ENCODE measurements at places on chromosomes 4 and X.

DNA sequence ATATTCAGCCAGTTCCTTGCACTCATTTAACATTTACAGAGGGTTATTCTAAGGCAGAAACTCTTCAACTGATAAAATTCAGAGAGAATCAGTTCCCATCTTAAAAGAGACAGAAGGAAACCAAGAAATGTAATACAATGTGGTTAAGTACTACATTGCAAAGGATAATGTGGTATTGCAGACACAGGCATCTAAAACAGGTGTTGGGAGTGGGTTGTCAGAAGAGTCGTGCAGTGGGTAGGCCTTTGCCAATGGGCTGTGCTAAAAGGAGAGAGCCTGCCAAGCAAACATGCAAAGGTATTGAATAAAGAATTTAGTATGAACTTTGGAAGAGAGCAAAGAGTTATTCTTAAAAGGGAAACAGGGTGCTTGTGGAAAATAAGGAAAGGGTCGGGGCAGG, 1044.4 kb upstream of the DIAPH2 start:
- DNase-seq = no peak

DNA sequence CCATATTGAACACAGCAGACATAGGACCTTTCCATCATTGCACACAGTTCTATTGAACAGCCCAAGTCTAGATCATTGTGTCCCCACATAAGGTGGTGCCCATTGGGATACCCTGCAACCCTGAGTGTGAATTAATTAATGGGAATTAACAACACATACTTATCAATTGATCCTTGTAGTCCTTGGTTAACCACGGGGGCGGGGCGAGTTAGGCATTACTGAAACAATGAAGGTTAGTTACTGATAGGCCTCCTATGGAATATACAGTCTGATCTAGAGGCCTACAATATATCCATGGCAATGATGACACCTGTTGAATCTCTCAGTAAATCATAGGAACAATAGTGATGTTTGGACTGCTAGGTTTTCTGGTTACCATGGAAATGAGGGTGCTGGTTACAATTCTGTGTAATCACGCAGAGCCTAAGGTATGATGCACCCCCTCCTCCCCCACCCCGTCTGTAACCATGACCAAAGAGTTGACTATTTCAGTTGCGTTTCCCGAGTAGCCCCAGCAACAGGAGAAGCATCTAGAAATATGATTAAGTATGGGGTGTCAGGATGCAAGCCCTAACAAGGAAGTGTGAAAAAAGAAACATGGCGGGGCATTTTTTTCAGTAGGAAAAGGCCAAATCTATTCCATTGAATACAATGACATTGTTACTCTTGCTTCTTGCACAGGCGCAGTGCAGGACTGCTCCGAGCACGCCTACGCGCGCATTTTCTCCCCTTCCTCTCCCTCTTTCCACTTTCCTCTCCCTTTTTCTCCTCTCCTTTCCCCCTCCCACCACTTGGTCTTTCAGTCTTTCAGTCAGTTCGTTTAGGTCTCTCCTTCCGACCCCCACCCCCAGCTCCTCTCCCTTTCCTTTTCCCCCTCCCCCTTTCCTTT, 677 bp upstream of the NONO start:
- peak; percentile 20 for DNase-seq

DNA sequence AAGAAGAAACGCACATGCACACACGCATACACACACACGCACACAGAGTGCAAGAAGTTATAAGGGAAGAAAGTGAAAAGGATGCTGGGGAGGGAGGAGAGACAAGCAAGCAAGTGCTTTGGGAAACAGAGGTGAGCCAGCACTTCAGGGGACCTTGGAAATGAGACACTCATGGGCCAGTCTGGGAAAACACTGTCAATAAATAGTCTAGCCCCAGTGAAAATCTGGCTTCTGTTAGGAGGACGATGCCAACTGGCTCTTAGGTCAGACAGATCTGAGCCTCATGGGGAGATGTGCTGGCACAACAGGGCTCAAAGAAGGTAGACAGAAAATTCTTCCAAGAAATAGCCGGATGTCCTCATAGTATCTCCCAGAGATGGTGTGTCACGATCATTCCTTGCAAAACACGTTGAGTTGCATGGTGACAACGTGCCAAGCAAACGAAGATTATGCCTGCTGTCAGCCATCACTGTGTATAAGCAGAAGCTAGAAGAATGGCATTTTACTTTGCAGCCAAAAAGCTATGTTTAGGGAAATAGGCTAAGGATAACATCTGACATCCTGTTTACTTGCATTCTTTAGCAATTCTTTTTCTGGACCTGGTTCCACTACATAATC, 557 bp upstream of the ARHGEF6 start:
- DNase-seq = no peak

DNA sequence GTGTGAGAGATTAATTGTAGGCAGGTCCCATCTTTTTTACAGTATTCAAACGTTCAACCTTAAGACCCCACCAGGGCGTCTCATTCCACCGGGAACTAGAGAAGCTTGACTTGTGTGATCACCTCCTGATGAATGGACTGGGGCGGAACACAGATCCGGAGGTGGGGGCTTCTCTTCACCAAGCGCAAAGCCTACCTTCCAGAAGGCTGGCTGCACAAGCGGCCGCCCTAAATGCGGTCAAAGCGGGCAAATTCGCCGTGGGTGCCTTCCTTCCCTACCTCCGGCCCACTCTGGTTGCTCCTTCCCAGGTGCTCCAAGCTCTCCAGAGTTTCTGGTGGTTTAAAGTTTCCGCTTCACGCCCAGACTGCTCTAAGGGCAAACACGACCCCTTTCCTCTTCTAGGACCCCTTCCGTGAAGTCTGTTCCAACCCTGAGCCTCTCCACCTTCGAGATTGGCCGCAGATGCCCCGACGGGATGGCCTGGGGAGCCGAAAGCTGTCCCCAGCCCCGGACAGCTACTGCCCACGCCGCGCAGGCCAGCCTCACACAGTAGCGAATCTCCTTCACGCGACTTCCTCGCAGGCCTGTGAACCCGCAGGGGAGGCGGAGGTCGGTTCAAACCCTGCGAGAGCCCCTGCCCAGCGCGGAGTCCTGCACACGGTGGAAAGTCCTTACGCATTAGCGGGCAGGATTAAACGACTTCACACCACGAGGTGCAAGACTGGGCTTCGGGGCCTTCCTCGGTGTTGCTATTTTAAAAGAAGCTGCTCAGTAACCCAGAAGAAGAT, 1.6 kb upstream of the WWC2 start:
- no peak for DNase-seq

- no peak for DNase-seq
These were observed 25.4 kb downstream of the MBNL3 start for GRCh38 chrX:132463411-132463810.

DNA sequence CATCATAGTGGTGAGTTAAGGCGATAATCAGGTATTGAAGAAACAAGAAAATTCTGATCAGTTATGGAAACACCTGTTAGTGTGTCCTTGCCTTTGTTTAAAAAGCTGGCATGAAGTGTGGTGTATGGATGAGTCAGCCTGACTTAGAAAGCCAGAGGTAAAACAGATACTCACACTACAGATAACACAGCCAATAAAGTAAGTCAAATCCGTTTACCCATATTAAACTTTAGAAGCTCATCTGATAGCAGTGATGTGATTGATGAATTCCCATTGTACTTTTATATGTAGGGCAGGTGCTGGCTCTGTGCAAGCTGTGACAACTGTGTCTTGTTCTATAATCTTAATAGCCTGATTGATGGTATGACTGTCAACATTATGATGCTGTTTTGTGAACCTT, 1392.7 kb upstream of the IGFBP7 start:
- DNase-seq = no peak

GRCh38 chrX:150849996-150850720, 48.3 kb downstream of the CD99L2 start:
- DNase-seq = no peak

DNA sequence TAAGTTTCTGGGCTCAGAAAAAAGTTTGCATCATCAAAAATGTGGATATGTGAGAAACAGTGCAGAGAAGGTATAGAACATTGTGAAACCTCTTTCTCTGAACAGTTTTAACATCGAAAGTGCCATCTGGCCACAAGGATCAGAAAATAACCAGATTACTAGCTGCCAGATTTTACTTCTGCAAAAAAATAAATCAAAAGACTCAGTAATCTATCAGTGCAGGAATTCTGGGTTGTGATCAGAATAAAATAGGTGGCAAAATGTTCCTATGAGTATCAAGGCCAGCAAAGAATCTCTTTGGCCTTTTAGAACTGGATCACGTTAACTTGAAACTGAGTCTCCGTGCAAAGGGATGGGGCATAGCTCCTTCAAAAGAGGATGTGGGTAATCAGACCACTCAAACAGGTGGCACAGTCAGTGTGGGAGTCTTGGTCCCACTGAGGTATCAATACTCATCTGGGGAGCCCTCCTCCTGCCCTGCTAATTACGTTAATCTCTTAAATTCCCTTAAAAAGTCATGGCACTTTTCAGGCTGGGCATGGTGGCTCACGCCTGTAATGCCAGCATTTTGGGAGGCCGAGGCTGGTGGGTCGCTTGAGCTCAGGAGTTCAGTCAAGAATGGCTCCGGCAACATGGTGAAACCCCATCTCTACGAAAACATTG, 26.7 kb upstream of the RBM47 start:
- no peak for DNase-seq

DNA sequence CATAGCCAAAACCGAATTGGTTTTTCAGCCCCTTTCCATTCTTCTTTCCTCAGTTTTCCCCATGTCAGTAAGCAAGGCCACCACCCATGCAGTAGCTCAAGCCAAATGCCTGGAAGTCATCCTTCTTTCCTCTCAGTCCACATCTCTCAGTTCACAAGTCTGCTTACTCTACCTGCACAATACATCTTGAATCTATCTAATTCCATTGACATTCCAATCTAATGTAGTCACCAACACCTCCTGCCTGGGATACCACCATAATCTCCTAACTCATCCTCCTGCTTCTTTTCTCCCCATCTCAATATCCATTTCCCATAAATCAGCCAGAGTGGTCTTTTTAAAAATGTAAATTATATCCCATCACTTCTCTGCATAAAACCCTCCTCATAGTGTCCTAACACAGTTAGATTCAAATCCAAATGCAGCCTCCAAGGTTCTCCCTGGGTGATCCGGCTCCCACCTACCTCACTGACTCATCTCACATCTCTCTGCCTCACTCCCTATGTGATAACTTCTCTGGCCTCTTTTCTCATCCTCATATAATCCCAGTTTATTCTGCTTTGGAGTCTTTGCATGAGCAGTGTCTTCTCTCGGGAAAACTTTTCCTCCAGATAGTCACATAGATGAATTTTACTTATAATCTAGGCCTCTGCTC, 26.9 kb downstream of the KCNIP4 start:
- no peak for DNase-seq

GRCh38 chr4:7826909-7827306, 112.8 kb downstream of the AFAP1 start:
- no peak for DNase-seq

DNA sequence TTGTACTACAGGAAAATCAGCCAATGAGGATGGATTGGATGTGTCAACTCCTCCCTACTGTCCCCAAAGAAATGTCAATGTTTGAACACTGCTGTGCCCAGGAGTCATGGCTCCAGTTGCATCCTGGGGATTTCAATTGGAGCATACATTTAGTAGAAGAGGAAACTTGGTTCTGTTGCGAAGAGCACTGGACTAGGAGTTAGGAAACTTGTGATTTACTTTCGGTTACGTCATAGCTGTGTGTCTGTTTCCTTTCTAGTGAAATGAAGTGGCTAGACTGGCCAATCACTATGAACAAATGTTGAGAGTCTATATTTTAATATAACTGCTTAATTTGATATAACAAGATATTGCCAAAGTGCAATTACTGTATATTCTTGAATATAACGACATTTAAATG, 35.2 kb downstream of the ARL9 start:
- DNase-seq = no peak

GRCh38 chr4:77097611-77098010, 21.8 kb upstream of the CCNI start:
- no peak for DNase-seq

DNA sequence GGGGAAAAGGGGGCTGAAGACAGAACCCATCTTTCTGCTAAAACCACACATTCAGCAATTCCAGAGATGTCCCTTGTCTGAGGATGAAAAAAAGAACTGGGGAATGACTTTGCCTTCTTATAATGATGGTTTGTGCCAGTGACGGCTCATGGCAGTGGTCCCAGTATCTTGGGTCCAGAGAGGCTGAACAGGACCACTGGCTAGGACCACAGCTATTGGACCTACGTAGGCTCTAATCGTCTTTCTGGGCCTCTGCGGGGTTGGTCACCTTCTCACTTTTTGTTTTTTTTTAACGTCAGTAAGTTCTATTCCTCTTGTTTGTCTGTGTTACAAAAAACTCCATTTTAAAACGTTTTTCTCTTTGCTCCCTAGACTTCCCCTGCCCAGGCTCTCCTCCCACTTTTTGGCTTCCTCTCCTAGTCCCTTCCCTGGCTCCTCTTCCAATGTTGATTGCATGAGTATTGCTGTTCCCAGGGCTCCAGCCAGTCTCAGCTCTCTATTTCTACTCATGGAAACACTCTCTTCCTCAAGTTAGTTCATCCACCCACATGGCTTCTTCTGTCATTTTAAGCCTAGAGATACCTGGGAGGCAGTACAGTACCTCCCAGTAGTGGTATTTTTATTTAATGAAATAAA, 52.6 kb upstream of the STX18 start:
- DNase-seq = no peak

- no peak for DNase-seq
These were observed 49.0 kb downstream of the TBC1D19 start for GRCh38 chr4:26632916-26633315.
